Cortex of kidney (tissue), 1 donor: ENCODE measurements at places on chromosomes 3 and 15.

GRCh38 chr15:80839764-80840130 lies 60.6 kb downstream of the CEMIP start:
- DNase-seq: no peak

- DNase-seq: no peak
Observed at GRCh38 chr3:18024715-18025114, 282.3 kb upstream of the TBC1D5 start.

DNA sequence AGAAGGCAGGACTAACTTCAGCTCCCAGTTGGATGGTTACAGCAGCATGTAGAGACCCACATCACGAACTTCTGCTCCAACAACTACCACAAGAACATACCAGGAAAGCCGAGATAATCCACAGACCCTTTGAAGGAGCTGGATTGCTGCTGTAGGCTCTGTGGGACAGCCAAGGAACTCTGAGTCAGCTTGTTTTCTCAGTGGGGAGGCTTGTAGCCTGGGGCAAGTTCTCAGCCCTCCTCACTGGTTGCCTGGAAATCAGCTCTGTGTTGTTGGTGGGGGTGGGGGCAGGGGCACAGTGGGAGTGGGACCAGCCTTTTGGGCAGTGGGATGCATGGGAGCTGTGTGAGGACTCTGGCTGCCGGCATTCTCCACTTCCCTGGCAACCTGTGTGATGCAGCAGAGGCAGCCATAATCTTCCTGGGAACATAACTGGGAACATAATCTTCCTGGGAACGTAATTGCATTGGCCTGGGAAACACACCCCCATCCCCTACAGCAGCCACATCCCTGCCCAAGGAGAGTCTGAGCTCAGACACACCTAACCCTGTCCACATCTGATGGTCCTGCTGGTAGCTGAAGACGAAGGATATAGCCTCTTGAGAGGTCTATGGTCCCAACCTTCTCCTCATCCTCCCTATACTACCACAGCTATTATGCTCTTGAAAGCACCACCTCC lies 153.1 kb downstream of the PEAK1 start:
- no peak for DNase-seq

GRCh38 chr3:52388933-52389332 lies 56.0 kb downstream of the SEMA3G start:
- no peak for DNase-seq

DNA sequence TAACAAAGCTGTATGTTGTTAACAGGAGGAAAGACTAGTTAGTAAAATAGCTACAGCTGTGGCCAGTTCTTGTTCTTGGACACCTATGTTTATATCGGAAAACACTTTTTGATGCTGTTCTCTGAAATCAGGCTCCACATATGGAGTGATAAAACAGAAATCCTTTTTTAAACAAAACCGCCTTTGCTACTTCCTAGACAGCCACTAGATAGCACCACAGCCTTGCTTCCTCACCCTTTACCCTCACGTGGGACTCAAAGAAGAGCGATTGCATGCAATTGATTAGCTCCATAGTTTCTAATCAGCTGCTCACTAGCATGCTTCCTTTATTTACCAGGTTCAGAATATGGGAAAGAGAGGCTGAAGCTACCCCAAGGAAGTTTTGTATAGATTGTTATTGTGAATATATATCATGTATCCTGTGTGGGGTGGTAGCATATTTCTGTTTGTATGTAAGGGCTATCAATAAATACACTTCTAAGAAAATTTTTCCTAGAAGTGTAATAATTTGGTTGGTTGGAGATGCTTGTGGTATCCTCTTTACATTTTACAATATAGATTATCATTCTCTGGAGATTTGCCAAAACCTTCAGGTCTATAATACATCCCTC lies 4.3 kb upstream of the MTFMT start:
- DNase-seq: no peak

DNA sequence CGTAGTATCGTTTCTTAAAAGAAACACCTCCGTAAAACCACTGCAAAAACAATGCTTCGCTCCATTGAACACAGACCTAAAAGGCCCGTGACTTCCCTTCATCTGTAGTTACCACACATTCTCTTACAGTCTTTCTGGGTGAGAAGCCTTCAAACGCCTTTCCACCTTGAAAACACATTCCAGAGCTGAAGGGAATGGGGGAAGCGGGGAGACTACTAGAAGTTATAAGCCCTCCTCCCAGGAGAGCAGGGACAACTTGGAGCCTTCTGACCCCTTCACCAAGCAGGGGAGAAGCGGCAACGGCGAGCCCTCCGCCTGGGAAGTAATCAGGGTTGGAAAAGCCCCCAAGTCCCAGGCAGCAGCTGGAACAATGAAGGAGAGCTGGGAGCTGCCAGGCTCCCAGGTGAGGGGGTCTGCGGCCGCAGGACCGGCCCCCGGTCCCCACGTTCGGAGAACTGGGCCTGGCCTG lies 461 bp downstream of the SECISBP2L start:
- no peak for DNase-seq

GRCh38 chr3:102887431-102887830 lies 452.6 kb downstream of the ZPLD1 start:
- DNase-seq: no peak

DNA sequence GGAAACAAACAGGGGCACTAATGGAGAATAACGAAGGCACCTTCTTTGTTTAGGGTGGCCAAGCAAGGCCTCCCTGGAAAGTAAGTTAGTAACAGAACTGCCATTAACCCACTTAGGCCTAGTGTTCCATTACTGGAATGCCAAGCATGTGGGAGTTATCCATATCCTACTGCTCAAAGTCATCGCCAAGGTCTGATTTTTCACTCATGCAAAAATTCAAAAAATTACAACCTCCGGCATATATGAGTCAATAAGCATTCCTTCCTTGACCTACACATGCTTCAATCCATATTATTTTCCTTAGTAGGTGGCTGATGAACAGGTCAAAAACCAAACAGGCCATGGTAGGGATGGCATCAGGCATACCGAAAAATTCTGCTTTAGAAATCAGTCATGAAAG lies 1097.2 kb downstream of the FHIT start:
- DNase-seq: no peak

DNA sequence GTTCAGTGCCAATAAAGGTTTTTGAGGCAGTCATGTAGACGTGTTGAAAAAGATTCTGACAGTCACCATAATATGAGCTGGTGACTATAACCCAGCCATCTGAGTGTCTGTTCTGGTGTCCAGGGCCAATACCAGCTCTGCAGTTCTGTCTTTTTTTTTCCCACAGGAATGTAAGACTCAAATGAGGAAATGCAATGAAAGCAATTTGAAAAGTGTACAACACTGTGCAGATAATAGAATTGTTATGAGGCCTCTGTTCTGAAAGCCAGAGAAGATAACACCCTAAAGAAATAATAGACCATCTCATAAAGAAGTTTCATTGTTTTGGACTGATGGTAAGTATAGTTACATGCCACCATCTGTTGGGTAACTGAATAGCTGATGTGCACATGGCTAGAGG lies 57.1 kb downstream of the CLDN1 start:
- no peak for DNase-seq

DNA sequence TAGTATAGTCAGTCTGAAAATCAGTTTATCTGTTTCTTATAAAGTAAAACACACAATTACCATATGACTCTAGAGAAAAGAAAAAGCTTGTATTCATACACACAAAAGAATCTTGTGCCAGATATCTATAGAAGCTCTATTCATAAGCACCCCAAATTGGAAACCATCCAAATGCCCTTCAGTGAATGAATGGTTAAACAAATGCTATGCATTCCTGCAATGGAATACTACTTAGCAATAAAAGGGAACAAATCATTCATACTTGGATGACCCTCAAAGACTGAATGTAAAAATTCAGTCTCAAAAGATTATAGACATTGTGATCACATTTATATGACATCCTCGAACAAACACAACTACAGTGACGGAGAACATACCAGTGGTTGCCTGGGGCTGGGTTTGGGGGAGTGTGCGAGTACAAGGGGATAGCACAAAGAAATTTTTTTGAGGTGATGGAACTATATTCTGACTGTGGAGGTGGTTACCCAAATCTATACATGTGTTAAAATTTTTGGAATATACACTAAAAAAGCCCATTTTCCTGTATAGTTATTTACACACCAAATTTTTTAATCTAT lies 680.6 kb downstream of the NTRK3 start:
- DNase-seq: no peak

- no peak for DNase-seq
Observed at GRCh38 chr3:14206548-14207177, 28.0 kb downstream of the LSM3 start.

DNA sequence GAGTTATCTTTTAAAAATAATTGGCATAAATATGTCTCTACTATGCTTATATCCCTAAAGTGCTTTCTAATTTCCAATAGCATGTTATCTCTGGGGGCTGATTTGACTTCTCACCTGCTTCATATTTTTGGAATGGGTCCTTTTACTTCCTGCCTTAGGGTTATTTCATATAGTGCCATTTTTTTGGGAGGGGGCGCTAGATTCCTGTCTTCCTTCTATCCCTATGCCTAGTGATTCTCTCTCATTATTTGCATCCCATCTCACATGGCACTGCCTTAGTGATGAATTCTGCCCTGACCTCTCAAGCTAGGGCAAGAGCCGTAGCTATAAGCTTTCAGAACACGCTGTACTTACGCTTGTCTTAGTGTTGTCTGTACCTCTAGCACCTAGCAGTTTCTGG lies 150.3 kb upstream of the SLITRK3 start:
- no peak for DNase-seq

DNA sequence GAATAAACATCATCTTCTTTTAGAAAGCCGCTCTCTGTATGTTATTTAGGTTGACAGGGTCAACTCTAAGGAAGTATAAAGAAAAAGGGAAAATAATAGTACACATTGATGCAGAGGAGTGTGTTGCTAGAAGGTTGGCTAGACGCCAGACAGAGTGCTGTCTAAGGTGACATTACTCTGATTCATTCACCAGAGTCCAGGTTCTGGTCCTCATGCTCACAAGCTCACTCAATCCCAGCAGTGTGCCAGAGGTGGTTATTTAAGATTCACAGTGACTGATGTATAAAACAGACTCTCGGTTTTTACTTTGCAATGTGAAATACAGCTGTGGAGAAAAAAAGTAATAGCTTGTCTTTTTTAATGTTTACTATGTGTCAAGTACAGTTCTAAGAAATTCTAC lies 1.7 kb downstream of the CFAP44 start:
- DNase-seq: no peak

DNA sequence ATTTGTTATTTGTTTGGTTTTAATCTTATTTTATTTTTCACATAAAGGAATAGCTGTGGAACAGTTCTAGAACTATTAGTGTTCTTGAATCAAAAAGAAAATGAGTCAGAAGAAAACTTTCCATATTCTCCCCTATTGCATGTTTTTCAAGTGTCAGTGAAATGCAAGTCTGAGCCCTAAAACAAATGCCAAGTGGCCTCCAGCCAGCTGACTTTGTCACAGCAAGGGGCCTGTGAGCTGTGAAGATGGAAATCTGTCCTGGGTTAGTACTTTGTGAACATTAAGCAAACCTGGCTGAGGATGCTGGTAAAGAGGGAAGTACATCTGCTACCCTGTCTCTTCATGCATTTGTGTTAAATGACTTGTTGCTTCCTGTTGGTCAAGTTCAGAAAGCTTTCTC lies 14.2 kb downstream of the LRRC49 start:
- DNase-seq: no peak

GRCh38 chr15:89370120-89370977 lies 35.7 kb upstream of the POLG start:
- no peak for DNase-seq

DNA sequence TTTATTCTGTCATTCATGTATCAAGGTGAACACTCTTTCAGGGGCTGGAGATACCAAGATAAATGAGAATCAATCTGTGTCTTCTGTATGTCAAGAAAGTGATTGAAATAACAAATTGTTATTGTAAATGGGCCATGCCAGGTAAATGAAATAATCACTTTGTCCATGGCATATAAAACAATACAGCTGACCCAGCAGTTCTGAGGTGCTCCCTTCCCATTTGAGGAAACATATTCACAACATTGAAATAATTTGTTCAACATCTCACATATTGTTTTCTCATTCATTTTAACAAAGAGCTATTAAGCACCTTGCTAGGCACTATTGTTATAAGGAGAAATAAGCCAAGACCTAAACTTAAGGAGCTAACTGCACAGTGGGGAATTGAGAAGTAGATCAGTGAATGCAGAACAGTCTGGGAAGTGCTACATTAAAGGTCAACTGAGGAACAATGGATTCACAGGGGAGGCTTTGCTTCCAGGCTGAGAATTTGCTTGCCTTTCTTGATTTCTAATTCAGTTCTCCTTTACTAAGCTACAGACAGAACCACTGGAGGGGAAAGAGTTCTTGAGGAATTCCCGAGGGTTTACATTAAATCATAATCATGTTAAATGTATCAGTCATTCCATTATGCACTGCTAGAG lies 806.3 kb upstream of the ARPP21 start:
- DNase-seq: no peak

GRCh38 chr3:85481411-85482212 lies 522.8 kb downstream of the CADM2 start:
- no peak for DNase-seq

GRCh38 chr15:58235961-58236360 lies 97.8 kb downstream of the AQP9 start:
- no peak for DNase-seq

DNA sequence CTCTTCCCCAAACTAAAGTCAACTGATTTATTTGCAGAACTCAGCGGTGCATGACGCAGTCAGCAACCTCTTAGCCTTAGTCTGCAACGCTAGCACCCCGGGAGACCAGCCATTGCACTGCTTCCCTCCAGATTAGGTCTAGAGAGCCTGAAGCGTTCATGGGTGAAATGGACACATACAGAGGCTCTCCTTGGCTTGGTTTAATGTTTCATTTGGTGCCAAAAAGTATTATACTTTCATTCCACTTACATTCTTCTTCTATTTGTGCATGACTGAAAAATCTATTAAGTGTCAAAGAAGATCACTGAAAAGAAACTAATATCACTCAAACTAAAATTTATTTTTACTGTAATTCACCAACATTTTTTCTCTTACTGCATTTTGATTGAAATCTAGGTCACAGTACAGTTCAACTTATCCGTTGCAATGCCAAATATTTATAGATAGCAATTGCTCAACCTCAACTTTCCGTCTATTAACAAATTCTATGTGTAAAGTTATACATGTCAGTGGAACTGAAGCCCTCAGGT lies 116.2 kb downstream of the ROBO1 start:
- DNase-seq: no peak

DNA sequence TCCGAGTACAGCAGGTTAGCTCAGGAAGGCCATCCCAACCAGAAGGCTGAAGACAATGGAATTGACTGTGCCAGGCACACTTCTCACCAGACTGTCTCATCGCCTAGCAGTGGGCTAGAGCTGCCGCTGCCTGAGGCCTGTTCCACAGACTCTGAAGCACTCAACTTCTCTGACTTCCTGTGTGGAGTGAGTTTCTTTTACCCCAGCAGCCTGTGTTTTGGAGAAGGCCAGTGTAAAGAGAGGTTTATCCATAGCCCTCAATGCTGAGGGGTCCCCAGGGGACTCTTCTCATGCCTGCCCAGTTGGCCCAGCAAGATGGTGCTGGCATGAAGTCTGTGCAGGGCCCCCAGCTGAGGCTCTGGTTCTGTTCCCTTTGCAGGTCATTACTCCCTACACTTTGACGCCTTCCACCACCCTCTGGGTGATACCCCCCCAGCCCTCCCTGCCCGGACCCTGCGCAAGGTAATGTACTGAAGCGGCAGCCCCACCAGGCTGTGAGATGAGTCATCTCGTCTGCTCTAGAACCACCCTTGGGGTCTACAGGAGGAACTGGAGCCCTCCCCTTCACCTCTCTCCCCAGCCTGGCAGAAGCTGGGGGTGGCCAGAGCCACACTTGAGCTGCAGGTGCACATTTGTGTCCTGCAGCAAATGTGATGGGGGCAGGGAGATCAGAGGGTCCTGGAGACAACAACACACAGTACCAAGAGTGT lies 5.2 kb upstream of the MANF start:
- DNase-seq: no peak

- DNase-seq: no peak
Observed at GRCh38 chr15:82572986-82573385, 32.7 kb upstream of the RPS17 start.
